ENCODE measurements at places on chromosomes 6 and 20.

DNA sequence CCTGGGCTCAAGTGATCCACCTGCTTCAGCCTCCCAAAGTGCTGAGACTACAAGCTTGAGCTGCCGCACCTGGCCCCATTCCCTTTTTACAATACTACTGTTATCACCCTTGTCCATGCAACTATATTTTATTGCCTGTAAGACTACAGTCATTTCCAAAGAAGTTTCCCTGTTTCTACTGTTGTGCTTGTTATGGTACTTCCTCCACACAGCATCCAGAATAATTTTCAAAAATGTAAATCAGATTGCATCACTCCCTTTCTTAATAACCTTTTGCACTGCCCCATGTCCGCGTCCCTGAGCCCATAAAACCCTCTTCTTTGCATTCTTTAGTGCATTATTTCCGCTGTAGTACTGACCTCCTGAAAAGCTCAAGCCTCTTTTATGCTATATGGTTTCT is 128.9 kb upstream of the AKIRIN2 start:
- DNase-seq, result no peak

DNA sequence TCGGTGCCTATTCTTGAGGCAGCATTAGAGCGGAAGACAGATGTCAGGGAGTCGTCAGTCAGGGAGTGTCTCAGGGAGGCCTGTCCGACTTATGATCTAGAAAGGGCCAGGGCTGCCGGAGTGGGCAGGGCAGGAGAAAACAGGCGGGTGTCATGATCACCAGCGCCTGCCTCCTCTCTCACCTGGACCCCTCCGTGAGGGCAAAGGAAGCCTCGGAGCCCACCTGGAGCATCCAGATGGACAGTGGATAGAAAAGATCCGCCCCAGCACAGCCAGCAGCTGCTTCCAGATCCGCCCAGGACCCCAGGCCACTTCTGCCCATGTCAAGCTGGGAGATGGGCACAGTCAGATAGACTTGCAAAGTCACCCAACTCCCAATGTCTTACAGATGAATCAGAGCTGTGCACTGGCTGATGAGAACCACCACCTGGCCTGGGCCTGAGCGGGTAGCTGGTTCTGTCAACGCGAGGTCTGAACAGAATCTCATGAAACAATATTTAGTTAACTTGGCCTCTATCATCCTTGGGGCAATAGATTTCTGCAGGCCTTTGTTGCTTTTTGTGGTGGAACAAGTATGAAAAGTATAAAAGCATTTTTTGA is 22.2 kb downstream of the PSMG4 start:
- DNase-seq, result no peak

GRCh38 chr6:127376685-127377084 is 33.3 kb upstream of the ECHDC1 start:
- no peak for DNase-seq

DNA sequence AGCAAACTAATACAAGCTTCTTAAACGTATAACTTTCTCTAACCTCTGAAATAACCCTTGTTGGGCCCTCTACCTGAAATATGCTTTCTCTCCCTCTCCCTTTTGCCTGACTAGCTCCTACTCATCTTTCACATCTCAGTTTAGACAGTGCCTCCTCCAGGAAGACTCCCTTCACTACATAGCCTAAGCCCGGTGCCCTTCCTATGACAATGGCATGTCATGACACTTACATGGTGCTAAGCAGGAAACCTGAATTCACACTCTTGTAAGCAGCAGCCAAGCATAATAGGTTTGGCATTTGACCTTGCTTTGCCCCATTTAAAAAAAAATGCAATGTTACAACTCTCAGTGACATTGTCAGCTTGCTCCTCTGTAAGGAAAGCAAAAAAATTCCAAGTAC is 33.1 kb upstream of the FBXL4 start:
- no peak for DNase-seq

DNA sequence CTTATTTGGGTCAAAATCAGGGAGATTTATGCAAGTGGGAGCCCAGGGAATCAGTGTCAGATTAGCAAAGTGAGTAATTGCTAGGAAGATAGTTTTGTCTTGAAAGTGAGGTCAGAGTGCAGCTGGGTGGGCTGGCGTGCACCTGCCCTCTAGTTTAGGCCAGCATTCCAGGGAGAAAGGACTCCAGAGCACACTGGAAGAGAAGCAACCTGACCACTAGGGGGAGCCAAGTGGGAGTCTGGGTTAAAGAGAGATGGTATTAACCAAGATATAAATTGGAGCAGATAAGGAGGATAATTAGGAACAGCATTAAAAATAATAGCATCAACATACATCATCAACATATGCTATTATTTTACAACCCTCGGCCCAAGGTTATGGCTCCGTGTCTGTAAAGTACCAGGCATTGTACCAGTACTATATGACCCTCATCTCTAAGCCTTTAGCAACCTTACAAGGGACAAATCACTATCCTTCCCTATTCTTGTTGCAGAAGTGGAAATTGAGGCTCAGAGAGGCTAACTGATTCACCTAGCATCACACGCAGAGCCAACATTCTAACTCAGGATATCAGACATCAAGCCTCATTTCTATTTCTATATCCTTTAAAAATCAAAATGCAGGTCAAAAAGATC is 57.8 kb downstream of the SLC2A10 start:
- peak; percentile 33 for DNase-seq

GRCh38 chr20:38126932-38127621 is 38.0 kb downstream of the TGM2 start:
- DNase-seq, result no peak

DNA sequence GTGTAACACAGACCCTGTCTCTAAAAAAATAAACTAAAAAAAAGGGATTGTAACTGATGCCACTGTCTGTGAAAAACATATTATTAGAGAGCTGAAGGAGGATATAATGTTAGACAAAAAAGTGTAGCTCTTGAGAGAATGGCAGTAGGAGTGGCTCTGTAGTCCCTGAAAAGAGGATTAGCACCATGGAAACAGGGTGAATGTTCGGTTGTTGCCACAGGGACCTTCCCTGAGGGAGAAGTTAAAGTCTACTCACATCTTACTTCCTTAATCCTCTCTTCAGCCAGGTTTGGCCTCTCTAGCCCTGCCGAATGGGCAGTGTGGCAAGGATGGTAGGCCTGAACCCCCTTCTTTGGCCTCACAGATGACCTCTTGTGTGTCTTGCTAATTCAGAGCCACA is 12.1 kb downstream of the SCAND1 start:
- no peak for DNase-seq

GRCh38 chr6:122207794-122208193 is 191.7 kb upstream of the HSF2 start:
- DNase-seq, result no peak

DNA sequence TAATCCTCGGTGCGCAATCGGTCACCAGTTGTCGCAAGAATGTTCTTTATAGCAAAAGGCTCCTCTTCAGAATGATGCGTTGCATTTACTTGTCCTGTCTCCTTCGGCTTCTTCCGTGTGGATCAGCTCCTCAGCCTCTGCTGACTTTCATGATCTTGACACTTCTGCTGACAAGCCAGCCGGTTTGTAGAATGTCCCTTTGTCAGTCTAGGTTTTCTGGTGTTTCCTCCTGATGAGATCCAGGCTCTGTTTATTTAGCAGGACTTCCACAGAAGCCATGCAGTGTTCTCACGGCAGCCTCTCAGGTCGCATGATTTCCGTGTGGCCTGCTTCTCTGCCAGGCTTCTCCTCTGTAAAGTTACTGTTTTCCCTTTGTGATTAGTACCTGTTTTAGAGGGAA is 66.9 kb downstream of the STX11 start:
- DNase-seq, result no peak

Measured in activated CD4-positive, alpha-beta T cell treated with anti-CD3 and anti-CD28 coated beads for 48 hours (primary cell).